ENCODE measurements at places on chromosomes 13 and 19.

- DNase-seq, result peak; percentile 36
Measured at GRCh38 chr13:60788156-60788829, 391.3 kb downstream of the TDRD3 start.

DNA sequence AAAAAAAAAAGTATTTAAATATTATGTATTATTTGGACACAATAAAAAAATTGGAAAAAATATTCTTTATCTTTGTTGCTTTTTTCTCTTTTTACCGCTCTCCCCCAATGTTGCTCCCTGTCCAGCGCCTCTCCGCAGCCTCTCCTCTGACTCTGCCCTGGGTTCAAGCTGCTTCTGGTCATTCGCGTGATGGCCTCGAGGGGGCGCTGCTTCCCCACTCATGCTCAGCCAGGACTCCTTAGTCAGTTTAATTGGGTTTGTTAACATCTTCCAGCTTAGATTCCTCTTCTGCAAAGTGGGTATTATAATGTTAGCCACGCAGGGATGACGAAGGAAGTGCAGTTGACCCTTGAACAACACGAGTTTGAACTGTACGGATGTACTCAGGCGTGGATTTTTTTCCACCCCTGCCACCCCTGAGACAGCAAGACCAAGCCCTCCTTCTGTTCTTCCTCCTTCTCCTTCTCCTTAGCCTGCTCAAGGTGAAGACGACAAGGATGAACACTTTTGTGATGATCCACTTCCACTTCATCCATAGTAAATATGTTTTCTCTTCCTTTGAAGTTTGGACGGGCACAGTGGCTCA lies 4.9 kb upstream of the NWD1 start:
- peak; percentile 42 for DNase-seq

GRCh38 chr13:50654331-50654730 lies 189.2 kb downstream of the DLEU7 start:
- no peak for DNase-seq

DNA sequence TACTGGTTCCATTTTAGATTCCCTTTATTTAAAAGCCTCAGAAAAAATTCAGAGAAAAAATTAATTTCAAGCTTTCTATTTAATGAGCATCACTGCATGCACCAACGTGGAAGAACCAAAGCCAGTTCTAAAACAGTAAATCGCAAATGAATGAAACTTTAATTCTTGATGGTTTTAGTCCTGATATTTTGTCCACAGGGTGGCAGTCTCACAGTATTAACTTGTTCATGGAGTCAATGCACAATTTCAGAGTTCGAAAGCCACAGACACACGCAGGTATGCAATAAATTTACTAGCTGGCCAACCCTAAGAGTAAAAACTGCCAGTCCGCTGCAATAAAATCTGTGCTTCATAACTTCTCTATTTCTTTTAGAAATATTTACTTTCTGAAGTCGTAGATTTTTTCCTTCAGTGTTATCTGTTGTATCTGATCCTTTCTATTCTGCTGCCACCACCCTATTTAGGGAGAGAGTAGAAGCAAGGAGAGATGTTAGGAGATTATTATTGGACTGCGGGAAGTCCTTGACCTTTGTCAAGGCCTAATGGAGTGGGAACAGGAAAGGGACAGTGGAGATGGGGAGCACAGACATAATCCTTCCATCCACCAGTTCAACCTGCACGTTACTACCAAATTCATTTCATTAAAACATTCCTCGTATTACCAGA lies 7.0 kb upstream of the WBP4 start:
- no peak for DNase-seq

- DNase-seq, result no peak
Measured at GRCh38 chr19:17615889-17616685, 60.6 kb downstream of the COLGALT1 start.

DNA sequence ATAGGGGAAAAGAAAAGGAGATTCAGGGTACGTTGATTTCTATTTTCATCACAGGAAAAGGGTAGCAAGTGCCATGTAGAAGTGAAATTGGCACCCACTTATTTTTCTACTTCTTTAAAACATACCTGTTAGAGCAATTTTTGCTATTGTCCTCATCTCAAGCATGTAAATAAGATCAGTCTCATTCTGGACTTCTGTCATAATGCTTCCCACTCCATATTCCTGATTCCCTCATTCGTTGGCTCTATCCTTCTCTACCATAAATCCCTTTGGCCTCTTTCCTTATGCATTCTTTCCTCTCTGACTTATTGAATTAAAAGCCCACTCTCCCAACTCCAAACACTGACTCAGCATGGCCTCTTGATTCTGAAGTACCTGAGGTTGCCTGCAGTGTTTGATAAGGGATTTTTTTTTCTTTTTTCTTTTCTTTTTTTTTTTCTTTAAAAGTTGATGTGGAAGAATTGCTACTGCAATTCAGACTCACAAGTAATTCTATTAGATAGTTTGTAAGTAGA lies 465.7 kb downstream of the SLITRK6 start:
- DNase-seq, result no peak

GRCh38 chr13:82092312-82092711 lies 1751.4 kb upstream of the SPRY2 start:
- DNase-seq, result no peak

- DNase-seq, result peak; percentile 74
Measured at GRCh38 chr13:100588331-100589177, at the start of gene GGACT. Gene GGACT (minus strand): TSS chr13:100588789. CDS start chr13:100532591, 56,198 bp downstream.

- DNase-seq, result no peak
Measured at GRCh38 chr19:49098795-49099194, 13.5 kb downstream of the SNRNP70 start.

GRCh38 chr19:21566073-21566472 lies 60.7 kb downstream of the ZNF429 start:
- DNase-seq, result no peak

DNA sequence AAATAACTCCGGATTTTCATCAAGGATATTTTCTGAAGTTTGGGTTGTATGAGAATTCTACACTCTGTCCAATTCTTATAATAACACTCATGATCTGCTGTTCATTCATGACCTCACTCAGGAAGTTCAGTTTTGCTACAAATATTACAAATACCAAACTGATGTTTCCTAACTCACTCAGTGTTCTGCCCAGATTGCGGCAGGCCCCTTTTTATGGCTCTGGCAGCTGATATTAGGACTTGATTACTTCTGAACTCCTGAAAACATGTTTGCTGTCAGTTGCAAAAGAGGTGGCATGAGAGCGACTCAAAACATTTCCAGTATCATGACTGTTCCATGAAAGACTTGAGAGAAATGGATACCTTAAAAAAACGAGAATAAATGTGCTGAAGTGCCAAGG lies 188.0 kb downstream of the RGCC start:
- peak; percentile 66 for DNase-seq

DNA sequence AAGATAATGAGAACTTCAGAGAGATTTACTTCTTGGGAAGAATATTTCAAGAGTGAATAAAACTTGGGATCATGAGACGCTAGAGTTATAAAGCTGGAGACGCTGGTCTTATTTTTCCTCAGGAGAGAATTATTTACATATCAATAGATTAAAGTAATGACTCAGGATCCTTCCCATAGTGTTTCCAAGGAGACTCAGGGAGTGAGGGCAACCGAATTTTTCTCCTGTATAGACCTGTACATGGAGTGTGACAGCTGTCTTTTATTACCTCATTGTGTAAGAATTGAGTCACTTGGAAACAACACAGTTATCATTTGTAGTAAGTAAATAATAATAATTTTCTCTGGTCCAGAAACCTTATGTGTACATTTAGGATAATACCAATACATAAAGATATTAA lies 1905.5 kb downstream of the OLFM4 start:
- no peak for DNase-seq

GRCh38 chr13:28659621-28659970 lies 666 bp downstream of the POMP start:
- DNase-seq, result no peak

- DNase-seq, result peak; percentile 88
Measured at GRCh38 chr19:38634757-38635482, 12.5 kb upstream of the ACTN4 start.

GRCh38 chr13:28679628-28680027 lies 20.7 kb downstream of the POMP start:
- no peak for DNase-seq

DNA sequence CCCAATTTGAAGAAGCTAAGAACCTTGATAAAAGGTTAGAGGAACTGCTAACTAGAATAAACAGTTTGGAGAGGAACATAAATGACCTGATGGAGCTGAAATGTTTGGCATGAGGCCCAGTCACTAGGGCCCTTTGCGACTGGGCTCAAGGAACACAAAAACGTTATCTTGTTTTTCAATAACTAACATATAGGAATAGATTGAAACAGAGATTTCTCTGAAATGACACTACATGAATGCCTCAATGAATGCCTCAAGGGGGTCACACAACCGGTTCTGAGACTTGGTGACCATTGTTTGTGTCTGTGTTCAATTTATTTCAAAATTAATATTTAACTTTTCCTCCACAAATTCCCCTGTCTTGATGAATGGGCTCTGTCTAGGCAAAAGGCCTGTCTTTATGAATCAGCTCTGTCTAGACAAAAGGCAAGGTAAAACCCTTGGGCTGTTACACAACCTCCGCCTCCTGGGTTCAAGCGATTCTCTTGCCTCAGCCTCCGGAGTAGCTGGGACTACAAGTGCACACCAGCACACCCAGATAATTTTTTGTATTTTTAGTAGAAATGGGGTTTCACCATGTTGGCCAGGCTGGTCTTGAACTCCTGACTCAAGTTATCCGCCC lies 932 bp upstream of the ZNF486 start:
- DNase-seq, result no peak

- no peak for DNase-seq
Measured at GRCh38 chr19:48815870-48816501, 5.2 kb upstream of the BCAT2 start.

- DNase-seq, result no peak
Measured at GRCh38 chr13:43573361-43573740, 213.4 kb downstream of the ENOX1 start.

DNA sequence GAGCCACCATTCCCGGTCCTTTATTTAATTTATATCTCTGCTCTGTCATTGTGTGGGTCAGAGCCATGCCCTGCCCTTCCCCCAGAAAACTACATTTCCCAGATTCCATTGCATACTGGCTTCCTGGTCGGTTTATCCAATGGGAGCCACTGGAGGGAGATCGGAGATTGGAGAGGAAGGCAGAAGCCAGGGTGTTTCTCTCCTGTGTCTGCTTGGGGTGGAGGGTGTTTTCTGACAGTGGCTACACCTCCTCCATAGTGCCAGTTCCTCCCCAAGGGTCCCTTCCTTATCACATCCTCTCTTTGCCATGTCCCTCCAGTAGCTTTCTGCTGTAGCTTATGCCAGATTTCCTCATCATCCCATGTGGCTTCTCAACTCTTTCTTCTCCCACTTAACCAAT lies 19.0 kb downstream of the OLFM2 start:
- peak; percentile 49 for DNase-seq

- no peak for DNase-seq
Measured at GRCh38 chr13:44952671-44953070, 36.6 kb downstream of the NUFIP1 start.

GRCh38 chr13:34672631-34673030 lies 269.4 kb upstream of the NBEA start:
- no peak for DNase-seq

DNA sequence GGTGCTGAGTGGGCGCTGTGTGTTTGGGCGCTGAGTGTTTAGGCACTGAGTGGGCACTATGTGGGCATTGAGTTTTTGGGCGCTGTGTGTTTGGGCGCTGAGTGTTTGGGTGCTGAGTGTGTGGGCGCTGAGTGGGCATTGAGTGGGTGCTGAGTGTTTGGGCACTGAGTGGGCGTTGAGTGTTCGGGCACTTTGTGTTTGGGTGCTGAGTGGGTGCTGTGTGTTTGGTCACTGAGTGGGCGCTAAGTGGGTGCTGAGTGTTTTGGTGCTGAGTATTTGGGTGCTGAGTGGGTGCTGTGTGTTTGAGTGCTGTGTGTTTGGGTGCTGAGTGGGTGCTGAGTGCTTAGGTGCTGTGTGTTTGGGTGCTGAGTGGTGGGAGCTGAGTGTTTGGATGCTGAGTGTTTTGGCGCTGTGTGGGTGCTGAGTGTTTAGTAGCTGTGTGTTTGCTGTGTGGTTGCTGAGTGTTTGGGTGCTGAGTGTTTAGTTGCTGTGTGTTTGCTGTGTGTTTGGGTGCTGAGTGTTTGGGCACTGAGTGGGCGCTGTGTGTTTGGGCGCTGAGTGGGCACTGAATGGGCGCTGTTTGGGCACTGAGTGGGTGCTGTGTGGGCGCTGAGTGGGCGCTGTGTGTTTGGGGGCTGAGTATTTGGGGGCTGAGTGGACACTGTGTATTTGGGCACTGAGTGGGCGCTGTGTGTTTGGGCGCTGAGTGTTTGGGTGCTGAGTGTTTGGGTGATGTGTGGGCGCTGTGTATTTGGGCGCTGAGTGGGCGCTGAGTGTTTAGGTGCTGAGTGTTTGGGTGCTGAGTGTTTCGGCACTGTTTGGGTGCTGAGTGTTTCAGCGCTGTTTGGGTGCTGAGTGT lies 47.2 kb upstream of the F7 start:
- no peak for DNase-seq

DNA sequence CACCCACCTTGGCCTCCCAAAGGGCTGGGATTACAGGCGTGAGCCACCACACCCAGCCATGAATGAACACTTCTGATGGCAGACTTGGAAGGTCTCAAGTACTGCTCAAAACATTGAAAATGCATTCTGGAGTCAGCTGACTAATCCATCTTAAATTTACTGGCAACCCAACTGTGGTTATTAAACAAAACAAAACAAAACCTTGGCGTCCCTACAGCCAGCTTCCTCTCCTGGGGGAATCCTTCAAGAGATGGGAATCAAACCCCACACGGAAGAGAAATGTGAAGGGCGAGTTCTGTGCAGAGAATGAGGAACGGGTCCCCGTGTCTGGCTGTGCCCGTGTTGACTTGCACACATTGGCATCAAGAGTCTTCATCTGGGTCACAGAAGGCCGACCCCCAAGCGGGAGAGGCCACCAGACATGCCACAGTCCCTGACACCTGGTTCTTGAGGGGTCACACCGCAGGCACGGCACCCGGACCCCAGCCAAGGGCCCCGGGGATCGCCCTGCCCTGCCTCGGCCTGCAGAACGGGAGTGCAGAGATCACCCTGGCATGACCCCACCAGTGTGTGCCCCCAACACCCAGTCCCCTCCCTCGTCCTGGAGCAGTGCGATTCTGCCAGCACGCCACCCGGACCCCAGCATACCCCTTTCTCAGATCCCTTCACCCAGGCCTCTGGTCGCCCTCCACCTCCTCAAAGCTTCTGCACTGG lies 3.2 kb downstream of the MAP2K2 start:
- no peak for DNase-seq

DNA sequence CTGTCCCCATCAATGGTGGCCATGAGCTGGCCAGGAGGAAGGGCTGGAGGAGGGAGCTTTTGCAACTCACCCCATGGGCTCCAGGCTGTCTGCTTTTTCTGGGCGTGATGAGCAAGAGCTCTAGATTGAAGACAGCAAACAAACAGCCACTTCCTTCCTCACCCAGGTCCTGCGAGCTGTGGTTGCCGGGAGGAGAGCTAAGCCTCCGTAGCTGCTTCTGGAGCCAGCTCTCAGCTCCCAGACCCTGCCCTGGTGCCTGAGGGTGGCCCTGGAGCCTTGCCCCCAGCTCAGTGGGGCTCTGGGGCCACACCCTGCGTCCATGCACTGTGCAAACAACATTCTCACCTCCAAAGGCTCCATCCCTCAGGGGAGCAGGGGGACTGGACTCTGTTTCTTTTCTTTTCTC lies 6.2 kb downstream of the MYO1F start:
- DNase-seq, result peak; percentile 51
